ENCODE measurements at places on chromosomes 11 and 22.

DNA sequence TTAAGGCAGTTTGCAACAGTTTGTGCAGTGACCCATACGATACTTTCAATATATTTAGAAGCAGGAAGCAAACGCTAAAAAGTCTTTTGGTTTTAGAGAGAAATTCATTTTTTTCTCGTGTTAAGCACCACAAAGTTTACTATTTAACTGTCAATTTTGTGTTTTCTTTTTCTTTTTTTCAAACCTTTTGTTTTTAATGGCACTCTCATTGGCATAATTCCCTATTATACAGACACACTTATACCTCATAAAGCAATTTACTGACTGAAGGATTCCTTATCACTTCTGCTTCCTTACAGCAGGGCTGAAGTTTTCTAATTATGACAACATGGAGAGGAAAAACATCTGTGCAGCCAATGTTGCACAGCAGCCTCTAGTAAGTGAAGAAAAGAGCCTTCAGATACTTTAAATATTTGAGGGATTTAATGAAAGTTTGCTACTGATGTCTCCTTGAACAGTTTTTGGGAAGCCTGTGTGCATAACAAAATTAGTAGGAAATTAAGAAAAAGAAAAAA is 2191.2 kb downstream of the LRRC4C start:
- no peak for DNase-seq

DNA sequence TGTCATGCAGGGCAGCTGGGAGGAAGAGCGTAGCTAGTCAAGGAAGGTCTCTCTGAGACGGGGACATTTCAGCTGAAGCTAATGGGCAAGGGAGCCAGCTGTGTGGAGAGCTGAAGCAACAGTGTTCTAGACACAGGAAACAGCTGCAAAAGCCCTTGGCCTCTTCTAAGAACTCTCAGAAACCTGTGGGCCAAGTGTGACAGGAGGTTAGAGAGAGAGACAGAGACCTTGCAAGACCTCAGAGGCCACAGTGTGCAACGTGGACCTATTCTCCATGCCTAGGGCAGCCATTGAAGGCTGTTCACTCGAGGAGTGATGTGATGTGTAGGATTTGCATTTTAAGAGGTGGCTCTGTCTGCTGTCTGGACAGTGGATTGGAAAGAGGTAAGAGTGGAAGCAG is 48.7 kb upstream of the TNRC6B start:
- DNase-seq: no peak

- DNase-seq: no peak
These were observed 56.3 kb downstream of the ZNF280B start for GRCh38 chr22:22452211-22452610.

DNA sequence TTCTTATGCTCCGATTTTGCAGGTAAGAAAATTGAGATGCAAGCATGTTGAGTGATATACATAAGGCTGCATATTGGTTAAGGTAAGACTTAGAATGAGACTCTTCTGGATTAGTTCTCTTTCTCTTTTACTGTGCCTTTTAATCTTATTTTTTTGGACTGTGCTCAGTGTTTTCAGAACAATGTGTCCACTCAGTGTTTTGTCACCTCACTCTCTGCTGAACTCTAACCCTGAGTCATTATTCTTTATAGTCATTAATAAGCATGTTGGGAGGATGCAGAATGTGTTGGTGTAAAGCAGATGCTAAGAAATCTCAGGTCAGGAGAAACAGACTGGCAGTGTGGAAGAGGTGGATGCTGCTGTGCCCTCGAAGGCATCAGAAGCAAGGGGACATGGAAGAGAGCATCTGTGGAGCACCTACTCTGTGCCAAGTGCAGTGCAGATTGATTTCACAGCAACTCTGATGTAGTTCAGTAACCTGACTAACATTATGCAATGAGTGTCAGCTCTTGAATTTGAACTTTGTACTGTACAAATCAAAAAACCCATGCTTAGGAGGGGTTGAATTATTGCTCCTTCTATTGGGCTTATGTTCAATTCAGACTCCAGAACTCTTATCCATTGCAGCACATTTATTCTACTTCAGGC is 80.7 kb upstream of the LARGE1 start:
- no peak for DNase-seq

DNA sequence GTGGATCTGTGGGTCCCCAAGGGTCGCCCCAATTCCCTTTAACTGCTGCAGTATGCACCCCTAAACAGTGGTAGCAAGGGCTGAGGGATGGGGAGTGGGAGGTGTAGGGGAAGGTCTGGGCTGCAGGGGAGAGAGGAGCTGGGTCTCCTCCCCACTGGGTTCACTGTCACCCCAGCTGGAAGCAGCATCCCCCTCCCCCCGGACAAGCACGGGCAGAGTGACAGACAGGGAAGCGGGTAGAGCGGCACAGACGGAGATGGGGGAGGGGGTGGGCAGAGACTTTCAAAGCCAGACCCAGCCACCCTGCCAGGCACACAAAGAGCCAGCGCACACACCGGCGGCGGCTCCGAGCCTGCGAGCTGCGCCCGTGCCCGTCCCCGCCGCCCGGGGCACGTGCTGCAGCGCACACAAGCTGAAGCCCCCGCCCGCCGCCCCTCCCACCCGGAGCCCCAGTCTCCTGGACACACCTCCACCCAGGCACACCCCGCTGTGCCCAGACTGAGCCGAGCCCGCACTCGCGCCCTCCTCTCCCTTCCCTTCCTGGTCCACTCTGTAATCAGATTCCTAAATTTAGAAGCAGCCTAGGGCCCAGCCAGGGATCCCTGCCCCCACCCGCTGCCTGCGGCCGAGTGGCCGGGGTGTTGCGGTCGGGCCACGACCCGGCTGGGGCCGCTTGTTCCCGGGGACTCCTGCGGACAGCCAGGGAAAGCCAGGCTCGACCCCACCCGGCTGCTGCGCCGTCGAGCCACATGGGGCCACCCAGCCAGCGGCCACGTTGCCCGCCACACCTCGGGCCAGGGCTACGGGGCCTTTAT is 935 bp upstream of the RCOR2 start:
- DNase-seq: no peak

GRCh38 chr22:30822216-30823014 is 127.7 kb downstream of the OSBP2 start:
- DNase-seq: no peak

- DNase-seq: no peak
These were observed 333.9 kb upstream of the C11orf87 start for GRCh38 chr11:109088086-109088485.

All from stimulated activated CD8-positive, alpha-beta memory T cell treated with anti-CD3 and anti-CD28 coated beads, Interleukin-12 subunit alpha, Interleukin-12 subunit beta, amount 100 ng/mL, for 4 hours (primary cell).